ENCODE measurements at places on chromosomes 2 and 18. TPM values are rescaled to one million over a fixed set of nuclear protein-coding genes. Genes with fewer than 3 reads are reported as not detected.

Gene MMADHC
- 173 TPM for total RNA-seq

Gene EPAS1
- total RNA-seq: 120 TPM

Gene TIGD1
- 2.1 TPM for total RNA-seq

Gene CNDP1
- not detected for total RNA-seq

Gene RAD51AP2
- under 0.01 TPM for total RNA-seq

Gene PDCD1
- not detected for total RNA-seq

Gene CXCR4
- total RNA-seq: under 0.01 TPM

Gene NEU2
- total RNA-seq: not detected

Gene MTCL1
- total RNA-seq: 56.0 TPM

Gene POTEC
- total RNA-seq: not detected

Gene C2orf15
- total RNA-seq: under 0.01 TPM

Gene ATP6V1B1
- total RNA-seq: 2.1 TPM

Gene ANKRD29
- 6.9 TPM for total RNA-seq

Gene ZAP70
- total RNA-seq: not detected

Measured in fibroblast of lung (primary cell).